ENCODE measurements at places on chromosomes 5 and 9.

DNA sequence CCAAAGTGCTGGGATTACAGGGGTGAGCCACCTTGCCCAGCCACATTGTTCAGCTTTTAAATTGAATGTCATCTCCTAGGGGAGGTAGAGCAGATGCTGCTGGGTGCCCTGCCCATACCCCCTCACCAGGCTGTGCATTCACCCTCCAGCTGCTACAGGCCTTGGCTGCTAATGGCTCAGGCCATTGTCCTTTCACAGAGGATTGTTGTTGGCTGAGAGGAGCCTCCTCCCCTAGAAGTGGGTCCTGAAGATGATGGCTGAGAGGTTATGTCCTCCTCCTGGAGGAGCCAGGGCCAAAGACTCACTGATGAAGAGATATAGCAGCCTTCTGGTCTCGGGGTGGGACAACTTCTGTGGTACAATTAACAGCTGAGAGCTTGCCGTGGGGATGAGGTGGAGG lies 74.6 kb downstream of the PHAX start:
- no peaks in the 10 kb centered on the region for H3K36me3 ChIP-seq
- no peak overlapping the region for H3K27ac ChIP-seq
- H3K4me3 ChIP-seq: no peak overlapping the region
- no peaks in the 10 kb centered on the region for H3K27me3 ChIP-seq
- no peaks in the 10 kb centered on the region for H3K4me1 ChIP-seq

GRCh38 chr5:54579591-54580295 lies 62.2 kb downstream of the SNX18 start:
- no peaks in the 10 kb centered on the region for H3K36me3 ChIP-seq
- H3K27ac ChIP-seq: no peak overlapping the region
- H3K4me1 ChIP-seq: peaks cover 11% of the 10 kb centered on the region
- no peak for DNase-seq
- H3K4me3 ChIP-seq: no peak overlapping the region

- DNase-seq: no peak
- H3K4me3 ChIP-seq: no peak overlapping the region
- no peaks in the 10 kb centered on the region for H3K36me3 ChIP-seq
- no peaks in the 10 kb centered on the region for H3K27me3 ChIP-seq
- no peaks in the 10 kb centered on the region for H3K4me1 ChIP-seq
Observed at GRCh38 chr5:54317511-54318260, 7.3 kb upstream of the ARL15 start.

DNA sequence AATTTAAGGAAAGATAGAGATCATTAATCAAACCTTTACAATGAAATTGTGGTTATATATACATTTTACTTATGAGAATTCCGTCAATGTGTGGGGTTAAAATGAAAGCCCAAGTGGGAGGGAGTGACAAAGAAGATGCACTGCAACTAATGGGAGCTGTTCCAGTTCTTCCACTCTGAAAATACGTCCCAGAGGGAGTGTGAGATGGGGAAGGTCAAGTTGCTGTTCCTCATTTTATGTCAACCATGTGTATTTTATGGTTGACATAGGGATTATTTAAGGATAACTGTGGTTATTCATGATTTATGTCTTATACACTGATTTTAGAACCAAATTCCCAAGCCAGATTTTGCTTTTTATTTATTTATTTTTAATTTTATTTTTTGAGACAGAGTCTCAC lies 14.2 kb upstream of the RGS3 start:
- peaks cover 6% of the 10 kb centered on the region for H3K4me1 ChIP-seq
- no peak overlapping the region for H3K4me3 ChIP-seq
- no peak overlapping the region for H3K27ac ChIP-seq
- DNase-seq: no peak
- no peaks in the 10 kb centered on the region for H3K27me3 ChIP-seq

- H3K27ac ChIP-seq: no peak overlapping the region
- H3K4me1 ChIP-seq: no peaks in the 10 kb centered on the region
- H3K4me3 ChIP-seq: no peak overlapping the region
Observed at GRCh38 chr5:75355236-75355635, 18.2 kb downstream of the HMGCR start.

- no peaks in the 10 kb centered on the region for H3K36me3 ChIP-seq
- DNase-seq: no peak
- no peak overlapping the region for H3K27ac ChIP-seq
- H3K27me3 ChIP-seq: no peaks in the 10 kb centered on the region
- H3K4me1 ChIP-seq: no peaks in the 10 kb centered on the region
Observed at GRCh38 chr5:22649074-22649473, 204.1 kb downstream of the CDH12 start.

DNA sequence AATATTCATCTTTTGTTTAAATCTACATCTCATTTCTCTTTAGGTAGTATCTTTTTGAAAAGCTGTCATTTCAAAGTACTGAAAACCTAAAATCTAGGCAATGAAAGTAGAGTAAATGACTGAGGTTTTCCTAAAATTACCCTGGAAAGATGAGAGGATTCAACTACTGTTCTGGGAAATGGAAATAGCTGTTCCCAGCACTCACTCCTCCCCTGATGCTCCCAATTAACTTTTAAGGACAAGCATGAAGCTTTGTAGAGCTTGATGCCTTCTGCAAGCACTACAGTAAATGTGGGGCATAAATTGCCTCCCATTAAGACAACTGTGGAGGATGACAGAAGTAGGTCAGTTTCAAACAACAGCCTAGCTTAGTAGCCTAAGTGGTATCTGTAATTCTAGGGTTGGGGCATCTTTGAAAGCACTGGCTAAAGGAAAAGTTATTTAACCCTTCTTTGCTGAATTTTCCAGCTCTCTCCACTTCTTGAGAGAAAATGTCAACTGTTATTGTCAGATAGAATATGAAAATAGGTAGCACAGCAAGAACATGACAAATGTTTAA lies 100.2 kb upstream of the GNA14 start:
- H3K4me1 ChIP-seq: no peaks in the 10 kb centered on the region
- no peak overlapping the region for H3K27ac ChIP-seq
- no peak overlapping the region for H3K4me3 ChIP-seq
- H3K27me3 ChIP-seq: no peaks in the 10 kb centered on the region
- no peak for DNase-seq

DNA sequence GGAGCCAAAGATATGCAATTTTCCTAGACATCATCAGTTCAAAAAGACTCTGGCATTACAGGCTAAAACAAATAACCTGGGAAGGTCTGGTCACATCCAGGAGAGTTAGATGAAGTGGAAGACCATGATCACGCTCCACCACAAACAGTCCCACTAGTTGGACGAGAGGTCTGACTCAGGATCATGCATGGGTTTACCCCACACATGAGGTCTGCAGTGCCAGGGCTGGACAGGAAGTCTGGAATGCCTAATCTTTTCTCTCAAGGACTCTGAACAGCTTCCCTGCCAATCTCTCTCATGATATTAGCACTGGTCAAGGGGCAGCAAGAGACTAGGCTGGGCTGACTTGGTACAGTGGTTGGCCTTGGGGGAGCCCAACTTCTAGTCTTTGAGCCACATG lies 7.1 kb downstream of the PRUNE2 start:
- no peak overlapping the region for H3K27ac ChIP-seq
- no peak overlapping the region for H3K4me3 ChIP-seq
- H3K4me1 ChIP-seq: no peaks in the 10 kb centered on the region

All from gastrocnemius medialis (tissue), 4 donors.